Activated B cell treated with CpG ODN at 0.5 μM for 24 hours (primary cell): ENCODE measurements at places on chromosomes 13 and 19.

DNA sequence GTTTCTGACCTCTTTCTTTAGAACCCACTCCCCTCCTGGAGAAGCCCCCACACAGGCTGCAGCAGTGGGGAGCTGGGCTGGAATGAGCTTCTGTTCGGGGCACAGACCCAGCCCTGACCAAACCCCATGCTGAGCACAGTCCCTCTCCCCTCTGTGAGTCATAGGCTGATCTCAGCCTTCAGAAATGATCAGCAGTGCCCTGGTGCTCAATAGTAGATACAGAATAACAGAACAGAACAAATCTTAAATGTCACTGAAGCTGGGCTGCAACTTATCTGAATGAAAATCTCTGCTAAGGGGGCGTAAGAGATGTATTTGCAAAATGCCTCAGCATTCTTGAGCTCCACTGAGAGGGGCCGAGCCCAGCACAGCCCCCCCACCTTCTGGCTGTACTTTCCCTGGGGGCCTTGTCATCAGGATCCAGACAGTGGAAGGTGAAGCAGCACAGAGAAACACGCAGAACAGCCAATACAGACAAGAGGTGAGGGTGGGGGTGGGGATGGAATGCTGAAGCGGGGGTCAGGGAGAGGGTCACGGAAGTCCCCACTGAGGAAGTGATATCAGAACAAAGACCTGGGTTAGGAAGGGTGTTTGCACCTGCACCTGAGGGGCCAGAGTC is 9.9 kb downstream of the ZNF665 start:
- no peak for DNase-seq

DNA sequence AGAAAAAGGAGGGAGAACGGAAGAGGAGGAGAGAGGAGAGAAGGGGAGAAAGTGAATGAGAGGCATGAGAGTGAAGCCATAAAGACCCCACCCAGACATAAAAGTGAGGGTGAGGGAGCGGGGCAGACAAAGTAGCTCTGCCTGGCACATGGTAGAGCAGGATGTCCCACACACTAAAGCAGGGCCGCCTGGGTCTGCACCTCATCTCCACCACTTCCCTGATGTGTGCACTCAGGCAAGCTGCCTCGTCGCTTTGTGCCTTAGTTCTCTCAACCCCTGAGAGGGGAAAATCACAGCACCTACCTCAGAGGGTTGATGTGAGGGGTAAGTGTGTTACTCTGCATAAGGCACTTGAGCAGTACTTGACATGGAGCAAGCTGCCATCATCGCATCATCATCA is 488.1 kb downstream of the COG6 start:
- no peak for DNase-seq

GRCh38 chr13:102380012-102380411 is 21.8 kb downstream of the FGF14 start:
- DNase-seq, result no peak

- no peak for DNase-seq
These were observed 121.4 kb upstream of the RFC3 start for GRCh38 chr13:33696530-33696929.

DNA sequence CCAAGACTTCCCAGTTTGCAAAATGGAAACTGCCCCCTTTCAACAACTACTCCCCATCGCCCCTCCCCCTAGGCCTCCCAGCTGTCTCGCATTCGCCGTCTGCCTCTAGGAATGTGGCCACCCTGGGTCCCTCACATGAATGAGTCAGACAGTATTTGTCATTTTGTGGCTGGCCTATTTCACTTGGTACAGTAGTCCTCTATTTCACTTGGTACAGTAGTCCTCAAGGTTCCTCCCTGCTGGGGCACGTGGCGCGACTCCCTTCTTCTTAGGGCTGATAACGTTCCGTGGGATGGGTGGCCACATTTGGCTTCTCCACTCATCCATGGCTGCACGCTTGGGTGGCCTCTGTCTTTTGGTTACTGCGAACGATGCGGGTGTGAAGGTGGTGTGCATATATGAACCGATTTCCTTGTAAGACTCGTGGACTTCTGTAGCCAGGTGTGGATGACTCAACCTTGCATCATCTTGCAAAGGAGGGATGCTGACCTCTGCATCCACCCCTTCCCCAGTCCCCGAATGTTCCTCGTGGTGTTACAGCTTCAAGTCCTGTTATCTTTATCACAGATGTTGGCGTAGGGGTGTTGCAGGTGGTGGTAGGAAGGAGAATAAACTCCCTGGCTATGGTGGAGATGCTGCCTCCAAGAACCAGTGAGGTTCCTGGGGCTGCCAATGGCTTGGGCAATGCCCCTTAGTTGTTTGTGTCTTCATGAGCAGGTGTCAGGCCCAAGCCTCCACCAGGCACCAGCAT is 112.1 kb upstream of the SOX1 start:
- no peak for DNase-seq

DNA sequence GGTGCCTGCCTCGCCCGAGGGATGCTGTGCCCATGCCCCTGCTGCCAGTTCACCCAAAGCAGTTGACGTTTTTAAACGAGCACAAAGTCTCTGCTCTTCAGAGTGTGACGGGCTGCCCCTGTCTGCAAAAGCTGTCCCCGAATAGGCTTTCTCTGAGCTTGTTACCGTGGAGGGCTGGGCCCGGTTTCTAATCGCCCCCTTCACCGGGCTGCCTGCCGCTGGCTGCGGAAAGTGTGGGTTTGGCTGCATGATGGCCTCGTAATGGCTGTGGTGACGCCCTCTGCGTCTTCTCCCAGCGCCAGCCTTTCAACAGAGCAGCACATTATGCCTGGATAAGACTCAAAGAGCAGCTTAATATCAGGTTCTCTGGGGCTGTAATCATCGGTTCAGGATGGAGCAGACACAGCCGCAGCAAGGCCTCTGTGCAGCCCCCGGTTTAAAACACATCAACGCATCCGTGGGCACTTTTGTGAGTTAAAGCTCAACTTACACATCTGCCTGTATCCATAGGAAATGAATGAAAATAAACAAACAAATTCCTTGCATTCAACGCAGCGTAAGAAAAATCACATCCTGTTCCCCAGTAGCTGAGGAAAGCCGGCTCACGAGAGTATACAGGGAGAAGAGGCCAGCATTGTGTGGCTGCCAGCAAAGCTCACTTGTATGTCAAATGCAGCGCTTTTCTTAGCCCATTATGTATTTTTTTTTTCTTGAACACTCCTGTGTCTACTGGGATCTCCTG is 166.4 kb upstream of the SOX1 start:
- no peak for DNase-seq

DNA sequence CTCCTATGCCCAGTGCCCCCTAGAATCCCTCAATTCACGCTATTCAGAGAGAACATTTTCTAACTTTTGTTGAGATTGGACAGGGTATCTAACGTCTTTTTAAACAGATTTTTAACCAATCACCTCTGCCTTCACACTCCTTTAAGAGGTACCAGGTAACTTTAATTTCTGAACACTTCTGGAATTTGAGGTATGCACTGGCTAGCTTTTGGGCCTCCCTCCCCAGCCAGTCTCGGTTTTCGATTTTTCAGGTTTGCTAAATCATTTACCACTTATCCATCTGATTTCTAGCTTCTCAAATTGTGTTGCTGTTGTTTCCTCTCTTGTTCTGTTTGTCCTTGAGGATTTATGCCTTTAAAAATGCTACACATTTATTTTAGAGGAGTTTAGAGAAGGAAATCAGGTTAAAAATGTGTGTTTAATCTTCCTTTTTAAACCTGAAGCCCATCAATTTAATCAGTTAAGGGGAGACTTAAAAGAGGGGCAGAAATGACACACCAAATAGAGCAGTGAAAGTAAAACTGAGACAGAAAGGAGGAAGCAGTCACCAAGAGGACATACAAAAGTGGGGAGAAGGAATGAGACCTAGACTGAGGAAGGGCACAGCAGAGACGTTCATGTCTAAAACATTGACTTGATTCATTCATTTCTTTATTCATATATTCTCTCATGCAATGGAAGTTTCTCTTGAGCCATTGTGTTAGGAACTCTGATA is 139.6 kb upstream of the HTR2A start:
- DNase-seq, result no peak

- DNase-seq, result no peak
These were observed 150.4 kb upstream of the RXFP2 start for GRCh38 chr13:31588893-31589292.

DNA sequence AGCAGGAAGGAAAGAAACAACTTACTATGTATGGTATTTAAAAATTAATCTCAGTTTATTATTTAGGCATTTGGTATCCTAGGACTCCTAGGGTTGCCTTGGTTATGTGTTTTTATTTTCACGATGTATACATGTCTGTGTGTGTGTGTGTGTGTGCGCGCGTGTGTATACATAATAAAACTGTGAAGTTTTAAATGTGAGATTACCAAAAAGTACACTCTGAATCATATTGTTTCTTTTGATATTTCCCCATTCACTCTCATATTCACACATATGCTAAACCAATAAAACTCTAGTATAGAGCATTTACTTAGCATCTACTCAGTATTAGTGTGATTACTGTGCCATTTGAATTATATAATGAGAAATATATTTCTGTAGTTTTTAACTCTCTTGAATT is 30.8 kb upstream of the NDFIP2 start:
- DNase-seq, result no peak

DNA sequence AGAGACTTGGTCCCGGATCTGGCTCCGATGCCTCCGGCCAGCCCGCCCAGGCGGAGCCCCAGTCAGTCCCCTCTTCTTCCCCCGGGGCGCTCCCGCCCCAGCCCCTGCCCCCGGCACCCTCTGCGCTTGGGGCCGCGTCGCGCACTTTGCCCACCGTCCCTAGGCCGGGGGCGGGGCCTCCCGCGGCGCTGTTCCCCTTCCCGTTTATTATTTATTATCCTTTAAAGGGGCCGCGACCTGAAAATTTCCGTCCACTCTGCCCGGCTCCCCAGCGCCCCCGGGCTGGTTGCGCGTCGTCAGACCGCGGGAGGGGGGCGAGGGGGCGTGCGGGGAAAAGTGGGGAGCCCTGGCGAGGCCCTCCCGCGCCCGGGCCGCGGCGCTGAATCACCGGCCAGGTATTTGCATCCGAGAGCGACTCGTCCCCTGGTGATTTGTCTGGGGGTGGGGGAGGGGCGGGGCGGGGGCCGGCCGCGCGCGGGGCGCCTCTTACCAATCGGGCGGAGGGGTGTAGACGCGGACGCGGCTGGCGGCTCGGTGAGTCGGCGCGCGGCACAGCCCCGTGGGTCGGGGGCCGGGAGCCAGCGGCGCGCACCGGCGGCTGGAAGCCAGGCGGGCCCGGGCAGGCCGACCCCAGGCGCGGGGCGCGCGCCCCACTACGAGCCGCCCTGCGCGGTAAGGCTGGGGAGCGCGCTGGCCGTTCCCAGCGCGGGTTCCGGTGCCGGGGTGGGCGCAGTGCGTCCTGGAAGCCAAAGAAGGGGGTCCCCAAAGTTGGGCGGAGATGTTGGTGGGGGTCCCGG is at the start of gene ARID3A:
TSS of gene ARID3A (plus strand) at position 510 of the 797 bp plus-strand sequence. CDS start 3,494 bp downstream, outside the sequence.
- peak; percentile 84 for DNase-seq

DNA sequence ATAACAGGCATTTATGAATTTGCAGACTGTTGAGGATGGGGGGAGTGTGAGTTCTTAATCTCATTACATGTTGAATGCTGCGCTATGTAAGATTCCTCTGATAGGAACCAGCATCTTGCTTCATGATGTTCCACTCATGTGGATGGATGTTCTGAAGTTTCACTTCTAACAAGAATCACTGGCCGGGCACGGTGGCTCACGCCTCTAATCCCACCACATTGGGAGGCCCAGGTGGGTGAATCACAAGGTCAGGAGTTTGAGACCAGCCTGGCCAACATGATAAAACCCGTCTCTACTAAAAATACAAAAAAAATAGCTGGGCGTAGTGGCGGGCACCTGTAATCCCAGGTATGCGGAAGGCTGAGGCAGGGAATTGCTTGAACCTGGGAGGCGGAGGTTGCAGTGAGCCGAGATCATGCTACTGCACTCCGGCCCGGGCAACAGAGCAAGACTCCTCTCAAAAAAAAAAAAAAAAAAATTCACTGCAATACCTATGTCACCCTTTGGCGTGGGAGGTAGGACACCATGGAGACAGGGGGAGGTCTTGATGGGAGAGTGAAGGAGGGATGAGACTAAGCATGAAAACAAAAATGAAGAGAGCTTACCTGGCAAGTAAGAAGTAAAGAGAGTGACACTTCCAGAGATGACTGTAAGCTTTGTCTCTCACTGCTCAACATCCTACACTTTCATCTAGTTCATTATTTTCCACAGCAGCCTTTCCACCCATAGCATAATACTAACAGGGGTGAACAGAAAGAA is 133.0 kb downstream of the DCT start:
- DNase-seq, result no peak

DNA sequence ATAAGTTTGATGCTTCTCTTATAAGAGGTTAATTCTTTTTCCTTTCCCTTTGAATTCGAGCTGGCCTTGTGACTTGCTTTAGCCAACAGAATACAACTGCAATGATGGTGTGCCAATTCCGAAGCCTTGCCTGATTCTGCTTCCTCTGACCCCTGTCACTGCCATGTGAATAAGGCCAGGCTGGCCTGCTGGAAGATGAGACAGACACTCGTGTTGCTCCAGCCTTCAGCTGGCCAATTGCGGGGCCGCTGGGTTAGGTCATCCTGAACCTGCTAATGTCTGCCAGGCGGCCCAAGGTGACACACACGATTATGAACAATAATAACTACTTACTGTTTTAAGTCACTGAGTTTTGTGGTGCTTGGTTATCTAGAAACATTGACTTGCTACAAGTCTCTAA is 352.0 kb downstream of the MYO16 start:
- DNase-seq, result no peak

DNA sequence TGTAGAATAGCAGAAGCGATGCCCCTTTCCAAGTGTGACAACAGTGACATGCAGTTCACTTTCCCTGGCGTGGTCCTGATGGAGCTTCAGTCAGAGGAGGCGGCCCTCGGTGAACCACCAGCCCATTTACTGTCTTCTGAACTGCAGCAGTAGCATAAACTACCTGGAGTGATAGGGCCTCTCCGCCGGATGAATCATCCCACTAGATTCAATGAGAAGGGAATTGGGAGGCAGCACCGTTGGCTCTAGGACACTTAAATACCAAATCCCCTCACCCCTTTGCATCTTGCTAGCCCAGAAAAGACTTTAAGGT is 112.8 kb upstream of the GPR12 start:
- no peak for DNase-seq

DNA sequence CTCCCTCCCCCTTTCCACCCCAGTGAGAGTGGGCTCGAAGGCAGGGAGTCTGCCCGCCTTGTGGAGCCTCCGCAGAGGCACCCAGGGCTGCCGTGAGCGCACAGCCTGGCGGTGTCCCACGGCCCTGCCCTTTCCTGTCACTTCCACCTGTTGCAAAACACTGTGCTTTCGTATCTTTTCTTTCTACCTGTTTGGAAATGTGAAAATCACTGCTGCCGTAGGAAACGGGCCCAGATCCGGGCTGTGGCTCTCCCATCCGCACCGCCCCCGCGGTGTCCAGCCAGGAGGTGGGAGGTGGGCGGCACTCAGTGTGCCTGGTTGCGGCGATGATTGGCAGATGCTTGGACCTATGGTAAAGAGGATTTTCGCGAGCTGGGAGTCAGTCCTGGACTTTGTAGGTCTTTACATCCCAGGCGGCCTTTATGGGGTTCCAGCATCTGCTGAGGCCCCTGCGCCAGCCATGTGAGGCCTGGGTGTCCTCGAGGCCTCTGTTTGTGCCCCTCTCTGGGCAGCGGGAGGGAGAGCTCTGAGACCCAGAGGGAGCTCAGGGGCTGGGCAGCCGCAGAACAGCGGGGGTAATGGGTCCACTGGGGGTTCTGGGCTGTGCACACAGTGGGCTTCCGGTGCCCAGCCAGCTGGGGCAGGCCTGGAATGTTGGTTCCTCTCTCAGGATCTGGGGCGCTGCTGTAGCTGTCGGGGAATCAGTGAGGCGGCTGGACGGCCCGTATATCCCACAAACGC is 6.1 kb downstream of the STK11 start:
- no peak for DNase-seq

GRCh38 chr13:25753976-25754375 is 297.8 kb downstream of the SHISA2 start:
- no peak for DNase-seq
